ENCODE measurements at places on chromosomes 6 and 20.

DNA sequence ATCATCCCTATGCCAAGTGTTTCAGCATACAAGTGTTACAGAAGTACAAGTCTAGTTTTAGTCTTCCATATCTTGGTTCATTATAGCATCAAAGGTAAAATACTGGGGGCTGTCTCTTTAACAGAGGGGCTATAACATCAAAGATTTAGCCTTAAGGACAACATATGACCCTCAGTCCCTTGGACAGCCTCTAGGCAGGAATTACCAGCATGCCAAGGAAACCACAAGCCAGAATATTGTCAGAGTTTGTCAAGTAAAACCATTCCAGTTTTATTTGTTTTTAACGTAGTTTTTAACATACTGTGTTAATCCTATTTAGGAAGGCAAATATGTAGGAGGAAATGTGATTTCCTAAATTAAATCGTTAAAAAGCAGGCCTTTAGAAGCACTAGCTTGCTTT lies 18.6 kb downstream of the ZKSCAN8 start:
- H3K4me3 ChIP-seq, result no peak overlapping the region
- H3K27me3 ChIP-seq, result no peaks in the 10 kb centered on the region
- DNase-seq, result no peak
- peaks cover 36% of the 10 kb centered on the region for H3K36me3 ChIP-seq

DNA sequence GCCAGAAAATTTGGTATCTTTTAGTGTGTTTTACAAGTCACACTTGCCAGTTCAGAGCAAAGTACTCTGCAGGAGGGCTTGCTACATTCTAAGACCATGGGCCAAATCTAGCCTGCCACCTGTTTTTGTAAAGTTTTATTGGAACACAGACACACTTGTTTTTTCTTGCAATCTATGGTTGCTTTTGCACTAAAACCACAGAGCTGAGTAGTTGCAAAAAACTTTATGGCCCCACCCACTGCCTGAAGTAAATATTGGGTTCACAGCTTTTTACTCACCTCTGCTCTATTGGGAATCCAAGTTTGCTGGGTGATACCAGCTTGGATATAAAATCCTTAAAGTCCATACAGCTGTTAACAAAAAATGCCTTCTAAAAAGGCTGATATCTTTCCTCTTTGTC lies 109.0 kb downstream of the ZFP64 start:
- peaks cover 29% of the 10 kb centered on the region for H3K36me3 ChIP-seq
- no peak overlapping the region for H3K27ac ChIP-seq
- H3K4me1 ChIP-seq, result no peaks in the 10 kb centered on the region
- H3K4me3 ChIP-seq, result no peak overlapping the region
- no peak for DNase-seq

GRCh38 chr20:45279992-45280391 lies 25.6 kb upstream of the SLPI start:
- no peak overlapping the region for H3K27ac ChIP-seq
- no peak overlapping the region for H3K4me3 ChIP-seq
- H3K27me3 ChIP-seq, result peaks cover 28% of the 10 kb centered on the region
- peaks cover 3% of the 10 kb centered on the region for H3K4me1 ChIP-seq
- no peak for DNase-seq
- H3K36me3 ChIP-seq, result no peaks in the 10 kb centered on the region

- H3K36me3 ChIP-seq, result no peaks in the 10 kb centered on the region
- peaks cover 4% of the 10 kb centered on the region for H3K4me1 ChIP-seq
- no peaks in the 10 kb centered on the region for H3K27me3 ChIP-seq
- no peak overlapping the region for H3K4me3 ChIP-seq
Observed at GRCh38 chr6:157788180-157788579, 34.9 kb upstream of the SNX9 start.

DNA sequence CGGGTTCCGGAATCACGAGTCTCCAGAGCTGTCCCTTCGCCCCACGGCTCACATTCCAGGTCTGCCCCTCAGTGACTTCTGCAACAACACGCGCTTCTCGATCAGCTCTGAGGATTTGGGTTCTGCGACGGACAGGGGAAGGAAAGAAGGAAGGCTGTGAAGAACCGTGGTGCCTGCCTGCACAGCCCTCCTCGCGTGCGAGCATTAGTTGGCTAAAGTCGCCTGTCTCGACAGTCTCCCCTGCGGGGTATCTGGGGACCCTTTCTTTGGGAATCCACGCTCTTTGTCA lies 23.1 kb downstream of the VPS52 start:
- H3K4me3 ChIP-seq, result peak overlapping the region; percentile 87
- peaks cover 26% of the 10 kb centered on the region for H3K4me1 ChIP-seq
- DNase-seq, result no peak
- no peaks in the 10 kb centered on the region for H3K27me3 ChIP-seq
- peak overlapping the region; percentile 85 for H3K27ac ChIP-seq
- peaks cover 11% of the 10 kb centered on the region for H3K36me3 ChIP-seq

GRCh38 chr6:21537637-21538036 lies 55.9 kb upstream of the SOX4 start:
- peaks cover 6% of the 10 kb centered on the region for H3K27me3 ChIP-seq
- DNase-seq, result no peak
- no peaks in the 10 kb centered on the region for H3K4me1 ChIP-seq
- no peak overlapping the region for H3K27ac ChIP-seq
- H3K4me3 ChIP-seq, result no peak overlapping the region

DNA sequence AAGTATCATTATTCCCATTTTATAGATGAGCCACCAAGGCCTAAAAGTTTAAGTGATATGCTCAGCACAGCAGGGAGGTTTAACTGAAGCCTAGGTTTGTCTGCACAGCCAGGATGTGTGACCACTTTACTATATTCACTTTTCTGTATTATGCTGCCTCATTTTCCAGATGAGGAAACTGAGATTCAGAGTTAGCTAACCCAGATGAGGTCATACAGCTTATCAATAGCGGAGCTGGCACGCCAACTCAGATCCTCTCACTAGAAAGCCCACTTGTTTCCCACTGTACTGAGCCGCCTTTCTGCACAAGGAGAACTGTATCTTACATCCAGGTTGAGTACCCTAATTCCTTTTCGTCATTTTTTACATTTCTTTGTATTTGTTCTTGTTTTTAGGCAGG lies 131.7 kb upstream of the SUPT3H start:
- H3K4me1 ChIP-seq, result peaks cover 10% of the 10 kb centered on the region
- H3K27ac ChIP-seq, result no peak overlapping the region
- no peaks in the 10 kb centered on the region for H3K27me3 ChIP-seq
- no peak for DNase-seq
- no peak overlapping the region for H3K4me3 ChIP-seq

GRCh38 chr6:41551086-41551700 lies 5.0 kb downstream of the FOXP4 start:
- H3K36me3 ChIP-seq, result peaks cover 5% of the 10 kb centered on the region
- H3K4me1 ChIP-seq, result peaks cover 15% of the 10 kb centered on the region
- no peak overlapping the region for H3K27ac ChIP-seq
- H3K27me3 ChIP-seq, result no peaks in the 10 kb centered on the region

GRCh38 chr6:2264932-2265331 lies 19.5 kb upstream of the GMDS start:
- DNase-seq, result no peak
- H3K4me1 ChIP-seq, result peaks cover 3% of the 10 kb centered on the region
- H3K36me3 ChIP-seq, result peaks cover 25% of the 10 kb centered on the region
- H3K4me3 ChIP-seq, result no peak overlapping the region
- H3K27me3 ChIP-seq, result no peaks in the 10 kb centered on the region

DNA sequence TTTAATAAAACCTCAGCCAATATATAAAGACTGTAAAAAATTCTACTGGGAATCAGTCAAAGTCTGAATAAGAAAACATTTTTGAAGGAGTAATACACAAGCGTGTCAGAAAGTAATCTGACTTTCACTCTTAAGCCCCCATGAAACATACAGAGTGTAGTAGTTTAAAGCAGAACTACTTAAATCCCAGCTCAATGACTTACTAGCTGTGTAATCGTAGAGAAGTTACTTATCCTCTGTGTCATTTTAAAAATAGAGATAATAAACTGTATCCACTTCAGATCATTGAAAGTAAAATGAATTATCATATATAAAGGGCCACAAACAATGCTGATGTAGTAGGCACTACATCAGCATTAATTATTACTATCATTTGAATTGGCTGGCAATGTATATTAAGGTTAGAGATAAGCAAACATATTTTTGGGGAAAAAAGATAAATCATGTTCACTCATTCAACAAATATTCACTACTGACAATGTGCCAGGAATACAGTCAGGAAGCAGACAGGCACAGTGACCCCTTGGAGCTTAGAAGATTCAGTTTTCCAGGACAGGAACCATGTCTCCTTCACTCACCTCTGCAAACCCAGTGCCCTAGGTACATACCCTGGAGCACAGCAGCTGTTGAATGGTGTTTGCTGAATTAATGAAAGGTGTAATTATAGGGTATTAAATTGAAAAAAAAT lies 14.4 kb downstream of the REPS1 start:
- no peaks in the 10 kb centered on the region for H3K27me3 ChIP-seq
- H3K4me3 ChIP-seq, result no peak overlapping the region
- peaks cover 5% of the 10 kb centered on the region for H3K36me3 ChIP-seq
- H3K27ac ChIP-seq, result no peak overlapping the region
